ENCODE measurements at places on chromosomes 7 and 10.

DNA sequence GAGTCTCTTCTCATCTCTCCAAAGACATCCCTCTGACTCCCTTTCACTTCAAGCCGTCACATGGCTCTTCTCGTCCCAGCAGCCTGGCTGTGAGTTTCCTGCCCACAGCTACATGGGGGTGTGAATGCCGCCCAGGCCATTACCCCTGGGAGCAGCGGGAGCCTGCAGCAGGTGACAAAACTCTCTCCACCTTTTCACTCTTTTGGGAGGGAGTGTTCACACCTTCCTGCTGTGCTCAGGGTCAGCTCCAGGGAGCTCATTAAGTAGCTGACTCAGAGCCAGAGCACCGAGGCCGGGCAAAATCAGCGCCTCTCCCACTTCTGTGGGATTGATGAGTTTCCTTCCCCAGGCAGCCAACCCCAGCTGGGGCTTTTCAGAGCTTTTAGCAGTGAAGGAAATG, 271.3 kb downstream of the TYW1 start:
- no peak for DNase-seq

GRCh38 chr10:51667678-51668335, 31.6 kb downstream of the CSTF2T start:
- DNase-seq = no peak

DNA sequence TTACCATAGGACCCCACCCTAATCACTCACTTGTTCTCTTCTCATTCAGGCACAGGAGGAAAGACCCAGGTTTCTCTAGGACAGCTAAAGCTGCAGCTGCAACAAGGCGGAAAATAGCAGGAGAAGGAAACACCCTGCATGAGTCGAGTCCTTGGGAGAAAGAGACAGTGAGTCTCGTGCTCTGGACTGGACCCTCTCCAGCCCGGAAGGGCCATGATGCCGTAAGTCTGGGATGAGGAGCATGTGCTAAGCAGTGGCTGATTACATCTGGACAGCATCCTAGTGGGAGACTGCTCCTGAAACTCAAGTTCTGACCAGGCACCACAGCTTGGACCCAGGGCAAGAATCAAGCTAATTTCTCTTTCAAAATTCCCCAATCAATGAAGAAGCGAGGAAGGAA, 39.4 kb downstream of the FBXW4 start:
- no peak for DNase-seq

GRCh38 chr7:154765118-154765517, 237.8 kb downstream of the PAXIP1 start:
- no peak for DNase-seq

GRCh38 chr10:10855151-10855581, 162.5 kb upstream of the CELF2 start:
- DNase-seq = no peak

- DNase-seq = no peak
Measured at GRCh38 chr7:73429622-73430505, 3.7 kb upstream of the FZD9 start.

DNA sequence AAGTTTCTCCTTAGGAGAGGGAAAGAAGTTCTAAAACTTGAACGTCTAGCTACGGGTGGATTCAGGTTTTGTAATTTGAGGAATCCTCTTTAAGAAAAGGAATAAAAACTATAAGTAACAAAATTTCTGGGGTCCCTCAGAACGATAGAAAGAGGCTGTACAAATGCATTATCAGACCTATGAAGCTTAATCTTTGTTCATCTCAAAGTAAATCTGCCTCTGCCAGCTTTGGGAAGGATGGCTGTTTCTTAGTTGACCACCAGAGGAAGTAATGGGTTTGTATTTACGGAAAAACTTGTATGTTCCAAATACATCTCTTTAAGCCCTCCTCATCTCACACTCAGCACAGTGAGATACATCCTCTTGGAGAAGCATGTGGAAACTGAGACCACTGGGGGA, 864 bp downstream of the PSTK start:
- no peak for DNase-seq

- DNase-seq = no peak
Measured at GRCh38 chr10:71920540-71921323, 43.5 kb upstream of the CHST3 start.

DNA sequence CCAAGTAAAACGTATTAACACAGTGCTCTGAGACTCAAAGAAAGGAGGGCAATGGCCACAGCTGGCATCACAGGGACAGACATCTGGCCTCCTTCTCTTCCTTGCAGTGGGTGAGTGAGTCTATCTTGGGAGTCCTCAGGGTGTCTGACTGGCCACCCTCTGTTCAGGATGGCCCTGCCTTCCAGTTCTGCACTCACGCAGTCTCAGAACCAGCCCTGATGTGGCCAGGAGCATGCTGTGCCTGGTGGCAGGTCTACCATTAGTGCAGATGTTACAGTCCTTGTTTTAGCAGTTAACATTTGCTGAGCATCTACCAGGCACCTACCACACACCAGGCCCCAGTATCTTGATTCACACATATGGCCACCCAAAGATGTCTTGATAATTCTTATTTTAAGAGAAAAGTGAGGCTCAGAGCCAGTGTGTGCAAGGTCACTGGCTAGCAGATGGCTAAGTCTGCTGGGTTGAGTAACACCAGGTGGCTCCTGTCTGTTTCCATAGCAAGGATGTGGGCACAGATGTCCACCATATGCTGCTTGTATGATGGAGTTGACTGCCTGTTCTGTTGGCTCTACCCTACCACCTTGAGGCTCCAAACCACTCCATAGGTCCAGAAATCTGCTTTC, 23.2 kb upstream of the ARHGAP22 start:
- DNase-seq = no peak

DNA sequence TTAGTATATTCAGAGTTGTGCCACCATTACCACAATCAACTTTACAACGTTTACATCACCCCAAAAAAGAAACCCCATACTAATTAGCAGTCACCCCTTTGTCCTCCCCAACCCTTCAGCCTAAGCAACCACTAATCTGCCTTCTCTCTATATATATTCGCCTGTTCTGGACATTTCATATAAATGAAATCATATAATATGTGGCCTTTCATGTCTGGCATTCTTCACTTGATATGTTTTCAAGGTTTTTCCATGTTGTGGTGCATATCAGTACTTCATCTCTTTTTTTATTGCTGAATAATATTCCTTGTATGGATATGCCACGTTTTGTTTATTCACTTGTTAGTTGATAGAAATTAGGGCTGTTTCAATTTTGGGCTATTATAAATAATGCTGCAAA, 70.4 kb downstream of the AASS start:
- DNase-seq = no peak

GRCh38 chr7:36602511-36602910, 121.8 kb downstream of the AOAH start:
- no peak for DNase-seq

DNA sequence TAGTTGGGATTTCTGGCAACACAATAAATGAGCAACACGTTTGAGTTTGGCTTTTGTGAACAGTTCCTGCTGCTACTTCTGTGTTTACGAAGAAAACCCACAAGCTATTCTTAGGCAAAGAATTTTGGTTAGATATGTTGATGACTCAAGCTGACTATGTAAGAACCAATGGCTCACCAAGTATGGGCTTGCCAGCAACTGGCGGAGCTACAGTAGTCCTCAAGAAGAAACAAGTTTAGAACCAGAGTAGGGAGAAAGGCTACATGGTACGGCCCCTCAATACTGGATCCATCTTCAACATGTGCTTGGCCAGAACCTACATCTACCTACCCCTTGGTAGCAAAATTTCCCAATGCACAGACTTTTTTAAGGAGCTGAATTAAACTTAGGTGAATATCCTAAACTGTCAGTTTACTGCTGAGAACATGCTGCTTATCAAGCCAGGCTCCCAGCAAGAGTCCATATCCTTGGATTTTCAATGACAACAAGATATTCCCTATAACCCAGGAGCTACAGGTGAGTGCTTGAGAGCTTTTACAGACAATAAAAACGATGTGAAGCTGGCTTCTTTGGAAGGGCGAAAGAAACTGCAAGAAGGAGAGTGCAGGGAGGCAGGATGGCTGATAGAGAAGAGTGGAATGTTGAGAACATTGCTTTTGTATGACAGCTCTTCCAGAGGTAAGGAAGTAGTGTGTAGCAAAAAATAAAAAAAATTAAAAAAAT, 74.3 kb upstream of the ASAH2 start:
- no peak for DNase-seq

DNA sequence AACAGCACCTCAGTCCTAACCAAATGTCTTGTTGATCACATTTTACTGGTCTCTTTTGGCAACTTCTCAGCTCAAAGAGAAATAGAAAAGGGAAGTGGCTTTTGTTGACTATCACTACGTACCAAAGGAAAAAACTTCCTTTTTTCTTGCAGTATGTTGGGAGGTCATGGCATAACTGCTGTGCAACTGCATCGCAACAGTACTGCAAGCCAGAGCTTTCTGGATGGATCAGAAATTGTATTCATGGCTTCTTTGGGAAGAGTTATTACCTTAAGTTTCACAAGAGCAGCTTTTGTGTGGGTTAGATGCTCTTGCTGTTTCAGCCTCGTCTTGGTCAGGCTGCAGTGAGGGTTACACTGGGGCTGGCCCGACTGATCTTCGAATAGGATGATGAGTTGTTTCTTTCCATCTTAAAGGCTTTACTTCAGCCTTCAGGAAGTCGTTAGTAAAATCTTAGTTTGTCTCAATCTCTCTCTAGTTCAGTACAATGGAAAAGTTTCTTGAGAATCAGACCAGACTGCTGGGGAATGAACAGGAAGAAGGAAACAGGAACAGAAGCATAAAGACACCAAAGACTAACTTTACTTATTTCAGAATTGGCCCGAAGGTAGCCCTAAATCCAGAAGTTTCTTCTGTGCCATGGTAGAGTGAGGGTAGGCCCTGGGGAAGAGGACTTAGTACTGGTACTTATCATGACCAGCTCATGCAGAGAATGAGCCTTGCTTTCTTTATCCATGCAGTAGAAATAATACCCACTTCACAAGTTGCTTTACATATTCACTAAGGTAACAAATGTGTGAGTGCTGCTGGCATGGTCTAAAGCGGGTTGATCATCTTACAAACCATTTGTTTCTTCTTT, 153.6 kb downstream of the CELF2 start:
- no peak for DNase-seq

GRCh38 chr7:102889851-102890250, 22.9 kb upstream of the LRRC17 start:
- DNase-seq = no peak

DNA sequence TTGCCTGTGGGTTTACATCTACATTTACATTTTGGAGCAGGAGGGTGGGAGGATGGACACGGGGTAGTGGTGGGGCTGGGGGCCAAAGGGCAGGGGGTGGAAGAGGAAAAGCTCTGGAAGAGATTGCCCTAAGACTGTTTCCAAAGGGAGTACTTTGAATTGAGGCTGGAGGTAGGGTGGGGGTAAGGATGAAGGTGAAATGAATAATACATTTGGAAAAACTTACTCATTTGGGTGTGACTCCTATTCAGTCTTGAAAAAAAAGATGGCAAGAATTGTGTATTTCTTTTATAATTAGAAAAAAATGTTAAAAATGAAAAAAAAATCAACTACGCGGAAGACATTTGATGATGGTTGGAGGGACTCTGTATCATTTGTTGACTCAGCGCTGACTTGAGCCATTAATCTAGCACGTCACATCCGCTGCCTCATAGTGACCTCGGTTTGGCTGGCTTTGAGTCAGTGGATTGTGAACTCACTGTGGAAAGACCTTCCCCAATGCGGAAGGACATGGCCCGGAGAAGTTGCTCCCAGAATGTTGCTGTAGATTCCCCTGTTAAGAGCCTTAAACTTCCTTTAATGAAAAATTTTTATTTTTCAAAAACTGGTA, 2.8 kb downstream of the FAM180A start:
- no peak for DNase-seq

- DNase-seq = no peak
Measured at GRCh38 chr10:543862-544822, 145.3 kb downstream of the DIP2C start.

GRCh38 chr7:5633161-5634106, 148.0 kb downstream of the RNF216 start:
- DNase-seq = no peak

- no peak for DNase-seq
Measured at GRCh38 chr10:71072131-71072822, 140.1 kb upstream of the UNC5B start.

- DNase-seq = no peak
Measured at GRCh38 chr7:112510001-112510742, 29.4 kb downstream of the LSMEM1 start.

GRCh38 chr10:7986851-7987250, 67.6 kb upstream of the GATA3 start:
- DNase-seq = no peak

GRCh38 chr10:69268761-69269416, 9.4 kb upstream of the HK1 start:
- DNase-seq = no peak

GRCh38 chr10:121444520-121445165, 153.6 kb downstream of the FGFR2 start:
- DNase-seq = no peak

DNA sequence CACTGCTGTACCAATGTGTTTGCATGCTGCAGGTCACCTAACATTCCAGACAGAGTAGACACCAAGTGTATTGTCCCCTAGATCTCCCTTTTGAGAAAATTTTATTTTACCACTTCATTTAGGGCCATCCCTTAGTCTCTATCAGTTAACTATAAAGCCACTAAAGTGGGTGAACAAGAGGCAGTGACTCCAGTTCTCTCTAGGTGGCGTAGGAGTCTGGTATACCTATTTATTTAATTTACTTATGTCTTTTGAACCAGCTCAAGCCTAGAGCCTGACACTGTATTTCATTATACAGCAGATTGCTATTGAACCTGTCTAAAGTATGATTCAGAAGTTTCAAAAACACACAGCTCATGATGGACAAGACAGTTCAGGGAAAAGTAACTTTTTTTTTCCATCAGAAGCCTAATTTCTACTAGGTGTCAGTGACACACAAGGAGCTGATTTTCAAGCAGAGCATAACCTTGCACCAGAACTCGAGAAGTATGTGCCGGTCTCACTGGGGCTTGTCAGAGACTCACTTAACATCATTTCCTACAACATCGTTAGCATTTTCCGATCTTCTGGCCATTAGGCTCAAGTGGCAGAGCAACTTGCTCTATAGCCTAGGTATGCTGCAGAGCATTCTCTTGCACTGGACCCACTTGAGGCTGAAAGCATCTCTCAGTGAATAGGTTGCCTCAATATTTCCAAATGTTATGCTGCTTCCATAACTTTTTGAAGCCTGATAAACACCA, 175.4 kb downstream of the CDC14C start:
- DNase-seq = no peak

GRCh38 chr10:85661123-85661522, 705.5 kb downstream of the GRID1 start:
- DNase-seq = no peak
